ENCODE measurements at places on chromosomes 6 and 20. TPM values are rescaled to one million over a fixed set of nuclear protein-coding genes. Genes with fewer than 3 reads are reported as not detected.

DNA sequence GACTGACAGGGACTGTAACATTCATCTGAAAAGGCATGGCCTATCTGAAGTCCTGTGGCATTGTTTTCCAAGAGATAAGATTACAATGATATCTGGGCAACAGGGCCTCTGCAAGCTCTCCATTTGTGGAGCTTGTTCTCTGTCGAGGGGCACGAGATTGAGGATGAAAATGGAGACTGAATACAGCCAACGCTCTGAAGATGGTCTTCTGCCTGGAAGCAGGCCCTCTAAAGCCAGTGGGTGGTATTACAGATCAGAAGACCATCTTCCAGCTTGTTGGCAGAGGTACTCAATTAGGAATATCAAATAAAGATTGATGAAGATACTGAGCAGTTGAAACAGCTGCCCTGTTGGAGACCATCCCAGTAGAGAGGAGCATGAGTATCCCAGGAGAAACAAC is 288.2 kb downstream of the CENPW start:
- H3K36me3 ChIP-seq: no peaks in the 10 kb centered on the region
- H3K27me3 ChIP-seq: no peaks in the 10 kb centered on the region
- no peaks in the 10 kb centered on the region for H3K4me1 ChIP-seq
- no peak for DNase-seq
- no peak overlapping the region for H3K27ac ChIP-seq
- H3K4me3 ChIP-seq: no peak overlapping the region

DNA sequence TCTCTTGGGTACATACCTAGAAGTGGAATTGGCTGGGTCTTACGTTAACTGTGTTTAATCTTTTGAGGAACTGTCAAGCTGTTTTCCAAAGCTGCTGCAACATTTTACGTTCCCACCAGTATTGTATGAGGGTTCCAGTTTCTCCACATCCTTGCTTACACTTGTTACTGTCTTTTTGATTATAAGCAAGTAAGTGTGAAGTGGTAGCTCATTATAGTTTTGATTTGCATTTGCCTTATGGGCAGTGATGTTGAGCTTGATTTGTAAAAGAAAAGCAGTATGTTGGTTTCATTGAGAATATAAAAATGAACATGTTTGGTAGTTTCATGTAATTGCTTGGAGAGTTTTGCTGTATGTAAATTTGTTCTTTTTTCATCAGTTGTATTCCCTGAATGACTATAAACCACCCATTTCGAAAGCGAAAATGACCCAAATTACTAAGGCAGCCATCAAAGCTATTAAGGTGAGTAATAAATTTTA is 40.4 kb downstream of the SCAF8 start:
- no peak overlapping the region for H3K4me3 ChIP-seq
- DNase-seq: no peak
- H3K27me3 ChIP-seq: no peaks in the 10 kb centered on the region
- H3K4me1 ChIP-seq: no peaks in the 10 kb centered on the region
- H3K27ac ChIP-seq: no peak overlapping the region
- no peaks in the 10 kb centered on the region for H3K36me3 ChIP-seq

DNA sequence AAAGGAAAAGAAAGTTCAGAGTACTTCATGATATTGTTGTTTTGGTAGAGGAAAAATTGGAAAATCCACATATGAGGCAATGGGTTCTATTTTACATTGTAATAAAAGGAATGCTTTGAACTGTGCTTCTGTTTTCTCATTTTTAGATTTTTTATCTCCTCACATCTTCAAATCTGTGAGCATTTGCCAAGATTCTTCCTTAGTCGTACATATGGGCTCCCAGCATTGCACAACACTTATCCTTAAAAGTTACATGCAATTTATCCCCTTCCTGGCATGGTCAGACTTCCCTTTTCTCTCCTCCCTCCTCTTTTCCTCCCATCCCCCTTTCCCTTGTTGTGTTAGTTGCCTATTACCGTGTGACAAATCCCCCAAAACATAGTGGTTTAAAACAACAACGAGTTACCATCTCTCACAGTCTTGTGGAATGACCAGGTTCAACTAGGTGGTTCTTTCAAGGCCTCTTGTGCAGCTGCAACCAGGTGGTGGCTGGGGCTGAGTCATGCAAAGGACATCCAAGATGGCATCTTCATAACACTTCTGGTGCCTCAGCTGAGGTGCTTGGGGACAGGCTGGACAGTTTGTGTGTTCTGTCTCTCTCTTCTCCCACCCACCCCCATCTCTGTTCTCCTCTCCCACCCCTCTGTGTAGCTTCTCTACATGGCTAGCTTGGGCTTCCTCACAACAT is 68.7 kb downstream of the TXNDC5 start:
- DNase-seq: no peak
- H3K4me3 ChIP-seq: no peak overlapping the region
- H3K36me3 ChIP-seq: no peaks in the 10 kb centered on the region
- no peaks in the 10 kb centered on the region for H3K4me1 ChIP-seq
- no peak overlapping the region for H3K27ac ChIP-seq

Gene SMOC2
- total RNA-seq: 14.4 TPM

Gene DLK2
- total RNA-seq: not detected

Gene NSFL1C
- total RNA-seq: 49.5 TPM

- no peaks in the 10 kb centered on the region for H3K4me1 ChIP-seq
- no peaks in the 10 kb centered on the region for H3K27me3 ChIP-seq
- H3K4me3 ChIP-seq: no peak overlapping the region
- no peak for DNase-seq
- H3K36me3 ChIP-seq: no peaks in the 10 kb centered on the region
These were observed 56.6 kb downstream of the SH3BGRL2 start for GRCh38 chr6:79687759-79688158.

Gene SAMD10
- total RNA-seq: 0.96 TPM

Gene PRR18
- not detected for total RNA-seq

Gene CTCFL
- total RNA-seq: not detected

GRCh38 chr6:163710532-163711470 is 296.3 kb downstream of the QKI start:
- DNase-seq: no peak
- no peaks in the 10 kb centered on the region for H3K36me3 ChIP-seq
- H3K27me3 ChIP-seq: no peaks in the 10 kb centered on the region
- no peaks in the 10 kb centered on the region for H3K4me1 ChIP-seq
- no peak overlapping the region for H3K4me3 ChIP-seq

DNA sequence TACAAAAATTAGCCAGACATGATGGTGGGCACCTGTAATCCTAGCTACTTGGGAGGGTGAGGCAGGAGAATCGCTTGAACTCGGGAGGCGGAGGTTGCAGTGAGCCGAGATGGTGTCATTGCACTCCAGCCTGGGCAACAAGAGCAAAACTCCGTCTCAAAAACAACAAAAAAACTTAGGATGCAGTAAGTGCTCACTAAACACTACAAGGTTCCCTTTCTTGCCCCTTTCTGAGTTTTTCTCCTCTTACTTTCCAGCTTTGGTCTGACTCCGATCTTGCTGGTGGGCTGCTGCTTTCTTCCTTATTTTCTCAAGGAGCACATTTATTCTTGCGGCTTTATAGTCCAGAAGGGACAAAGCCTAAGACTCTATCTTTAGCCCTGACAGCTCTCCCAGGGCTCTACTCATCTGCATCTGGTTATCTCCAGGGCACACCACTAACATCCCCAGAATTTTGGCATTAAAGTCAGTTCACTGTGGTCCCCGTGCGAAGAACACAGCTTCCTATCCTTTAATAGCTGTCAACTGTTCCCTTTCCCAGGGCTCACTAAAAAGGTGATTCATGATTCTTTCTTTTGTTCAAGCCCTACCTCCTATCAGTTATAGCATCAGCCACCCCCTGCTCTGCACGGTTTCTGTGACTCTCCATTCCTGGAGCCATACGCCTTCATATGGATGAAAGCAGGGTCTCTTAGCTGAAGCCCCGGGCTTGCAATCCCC is 17.1 kb upstream of the RPN2 start:
- no peaks in the 10 kb centered on the region for H3K36me3 ChIP-seq
- no peaks in the 10 kb centered on the region for H3K4me1 ChIP-seq
- no peak for DNase-seq
- no peak overlapping the region for H3K4me3 ChIP-seq
- H3K27me3 ChIP-seq: no peaks in the 10 kb centered on the region

DNA sequence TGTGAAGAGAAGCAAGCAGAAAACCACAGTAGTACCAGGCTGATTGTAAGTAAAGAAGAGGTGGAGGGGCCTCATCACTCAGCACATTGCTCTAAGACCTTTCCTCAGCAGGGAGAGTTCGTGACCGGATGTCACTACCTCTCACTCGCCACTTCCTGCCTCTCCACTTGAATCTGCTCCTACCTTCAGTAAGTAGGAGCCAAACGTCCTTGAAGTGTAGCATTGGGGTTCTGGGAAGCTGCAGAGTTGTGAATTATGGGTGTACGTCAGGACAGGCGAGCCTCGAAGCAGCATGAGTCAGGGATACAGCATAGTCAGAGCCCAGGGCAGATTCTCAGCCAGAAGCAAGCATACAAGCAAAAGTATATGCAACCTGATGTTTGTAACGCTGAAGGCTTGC is 224.9 kb downstream of the PHACTR1 start:
- DNase-seq: no peak
- no peak overlapping the region for H3K27ac ChIP-seq
- no peaks in the 10 kb centered on the region for H3K4me1 ChIP-seq
- no peaks in the 10 kb centered on the region for H3K36me3 ChIP-seq
- no peak overlapping the region for H3K4me3 ChIP-seq

GRCh38 chr6:89434150-89434499 is 1.2 kb downstream of the ANKRD6 start:
- peak overlapping the region; percentile 69 for H3K27ac ChIP-seq
- H3K36me3 ChIP-seq: no peaks in the 10 kb centered on the region
- DNase-seq: no peak
- no peaks in the 10 kb centered on the region for H3K4me1 ChIP-seq
- no peaks in the 10 kb centered on the region for H3K27me3 ChIP-seq

Gene NOTCH4
- total RNA-seq: 20.8 TPM

GRCh38 chr20:20663841-20664240 is 48.6 kb downstream of the RALGAPA2 start:
- H3K4me3 ChIP-seq: no peak overlapping the region
- H3K4me1 ChIP-seq: no peaks in the 10 kb centered on the region
- H3K27ac ChIP-seq: no peak overlapping the region
- H3K27me3 ChIP-seq: no peaks in the 10 kb centered on the region
- no peak for DNase-seq

GRCh38 chr20:62370115-62370806 is 3.1 kb upstream of the LAMA5 start:
- H3K4me1 ChIP-seq: peaks cover 35% of the 10 kb centered on the region
- H3K36me3 ChIP-seq: no peaks in the 10 kb centered on the region
- H3K27me3 ChIP-seq: no peaks in the 10 kb centered on the region
- H3K27ac ChIP-seq: peak overlapping the region; percentile 91

- no peak overlapping the region for H3K27ac ChIP-seq
- H3K4me1 ChIP-seq: no peaks in the 10 kb centered on the region
- H3K27me3 ChIP-seq: no peaks in the 10 kb centered on the region
- DNase-seq: no peak
- H3K4me3 ChIP-seq: no peak overlapping the region
These were observed 387.9 kb downstream of the LMBRD1 start for GRCh38 chr6:69408886-69409285.

DNA sequence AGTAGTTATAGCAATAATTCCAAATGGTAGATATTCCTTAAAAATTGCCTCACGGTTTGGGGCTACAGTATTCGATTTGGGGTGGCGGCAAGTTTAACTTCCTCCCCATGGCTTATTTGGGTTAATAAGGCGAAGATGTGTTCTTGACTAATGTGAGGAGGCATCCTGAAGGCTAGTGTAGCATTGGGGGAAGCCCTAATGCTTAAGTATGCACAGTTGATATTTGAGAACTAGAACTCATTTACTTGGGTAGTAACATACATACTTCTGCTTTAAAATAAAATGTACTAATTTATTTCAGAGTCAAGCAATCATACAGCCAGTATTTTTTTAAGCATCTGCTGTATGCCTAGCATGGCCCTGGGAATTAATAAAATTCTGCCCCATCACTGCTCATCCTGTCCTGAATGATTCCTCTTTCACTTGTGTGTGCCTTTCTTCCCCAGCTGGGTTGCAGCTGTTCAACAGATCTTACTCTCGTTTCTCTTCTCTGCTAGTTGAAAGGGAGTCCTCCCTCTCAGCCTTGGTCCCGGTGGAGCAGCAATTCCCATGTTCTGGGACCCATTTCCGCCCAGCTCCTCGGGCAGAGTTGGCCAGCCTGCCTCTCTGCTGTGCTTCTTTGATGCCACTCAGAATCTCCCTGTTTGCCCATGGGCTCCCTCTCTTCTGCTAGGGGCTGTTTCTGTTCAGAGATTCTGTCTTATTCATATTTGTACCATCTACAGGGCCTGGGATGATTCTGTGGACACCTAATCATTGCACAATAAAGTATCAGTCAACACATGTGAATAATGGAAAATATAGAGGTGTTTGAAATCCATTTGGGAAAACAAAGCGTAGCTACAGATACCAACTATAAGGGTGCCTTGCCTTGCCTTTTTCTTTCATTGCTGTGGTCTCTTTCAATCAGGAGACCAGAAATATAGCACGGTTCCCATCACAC is 104.8 kb downstream of the ARID1B start:
- DNase-seq: no peak
- no peak overlapping the region for H3K4me3 ChIP-seq
- H3K4me1 ChIP-seq: no peaks in the 10 kb centered on the region
- no peaks in the 10 kb centered on the region for H3K36me3 ChIP-seq
- H3K27ac ChIP-seq: no peak overlapping the region

- H3K27ac ChIP-seq: no peak overlapping the region
- no peaks in the 10 kb centered on the region for H3K27me3 ChIP-seq
- H3K4me1 ChIP-seq: no peaks in the 10 kb centered on the region
- no peak overlapping the region for H3K4me3 ChIP-seq
These were observed 13.4 kb downstream of the CASP8AP2 start for GRCh38 chr6:89843070-89843469.

- peaks cover 13% of the 10 kb centered on the region for H3K4me1 ChIP-seq
- H3K27ac ChIP-seq: no peak overlapping the region
- H3K4me3 ChIP-seq: peak overlapping the region; percentile 92
- no peak for DNase-seq
- no peaks in the 10 kb centered on the region for H3K36me3 ChIP-seq
These were observed 763 bp downstream of the ZKSCAN8 start for GRCh38 chr6:28142446-28142845.

- no peak overlapping the region for H3K4me3 ChIP-seq
- no peaks in the 10 kb centered on the region for H3K4me1 ChIP-seq
- H3K36me3 ChIP-seq: no peaks in the 10 kb centered on the region
- peak; percentile 35 for DNase-seq
These were observed 107.4 kb downstream of the SULF2 start for GRCh38 chr20:47677635-47678453.

- no peak overlapping the region for H3K4me3 ChIP-seq
- no peak for DNase-seq
- no peaks in the 10 kb centered on the region for H3K27me3 ChIP-seq
- no peak overlapping the region for H3K27ac ChIP-seq
- H3K4me1 ChIP-seq: no peaks in the 10 kb centered on the region
These were observed 264.0 kb downstream of the PRKN start for GRCh38 chr6:162463576-162463975.

Gene GPR6
- not detected for total RNA-seq

DNA sequence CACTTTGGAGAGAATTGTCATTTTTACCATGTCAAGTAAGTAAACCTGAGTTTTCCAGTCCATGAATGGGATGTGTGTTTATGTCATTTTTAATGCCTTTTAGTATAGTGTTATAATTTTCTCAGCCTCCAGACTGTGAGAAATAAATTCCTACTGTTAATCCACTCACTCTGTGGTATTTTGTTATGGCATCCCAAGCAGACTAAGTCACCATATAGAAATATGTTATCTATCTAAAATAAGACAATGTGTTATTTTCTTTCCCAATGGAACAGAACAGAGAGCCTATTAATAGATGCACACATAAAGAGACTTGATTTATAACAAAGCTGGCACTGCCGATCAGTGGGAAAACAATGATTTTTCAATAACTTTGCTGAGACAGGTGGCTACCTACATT is 70.2 kb upstream of the SLC4A11 start:
- no peaks in the 10 kb centered on the region for H3K4me1 ChIP-seq
- no peak overlapping the region for H3K27ac ChIP-seq
- no peaks in the 10 kb centered on the region for H3K36me3 ChIP-seq
- H3K4me3 ChIP-seq: no peak overlapping the region
- no peaks in the 10 kb centered on the region for H3K27me3 ChIP-seq

Data from breast epithelium (tissue), 4 donors.